H7 (cell line): ENCODE measurements at places on chromosomes 2 and 18.

DNA sequence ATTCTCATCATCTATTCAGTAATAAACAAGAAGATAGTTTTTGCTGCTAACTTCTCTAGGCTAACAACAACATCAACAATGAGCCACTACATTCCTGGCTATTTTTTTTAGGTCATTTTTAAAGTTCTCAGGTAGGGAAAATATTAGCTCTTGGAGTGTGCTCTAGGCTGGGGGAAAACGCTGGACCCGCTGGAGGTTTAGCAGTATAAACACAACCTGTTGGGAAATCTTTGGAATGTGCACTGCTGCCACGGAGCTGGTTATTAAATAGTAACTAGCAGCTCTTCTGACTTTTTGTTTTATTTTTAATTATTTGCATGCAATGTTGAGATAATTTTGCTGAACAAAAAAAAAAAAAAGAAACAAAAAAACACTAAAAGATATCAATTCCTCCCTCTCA, 892.1 kb upstream of the ACVR2A start:
- no peak for DNase-seq

DNA sequence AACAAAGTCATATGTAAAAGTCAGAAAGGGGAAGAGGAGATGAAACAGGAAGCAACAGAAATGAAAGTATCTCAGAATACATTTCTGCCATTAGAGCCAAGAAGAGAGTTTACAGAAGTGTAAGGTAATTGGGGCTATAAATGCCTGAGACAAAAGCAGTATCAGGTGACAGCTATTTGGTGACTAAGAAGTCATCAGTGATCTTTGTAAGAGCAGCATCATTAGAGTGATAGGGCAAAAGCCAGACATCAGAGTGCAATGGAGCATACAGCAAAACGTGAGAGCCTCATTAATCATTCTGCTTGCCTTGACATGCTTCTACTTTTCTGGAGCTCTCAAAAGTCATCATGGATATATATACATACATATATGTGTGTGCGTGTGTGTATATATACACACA, 804.7 kb upstream of the PIK3C3 start:
- no peak for DNase-seq

GRCh38 chr2:200267350-200267749, 39.1 kb upstream of the SPATS2L start:
- no peak for DNase-seq

DNA sequence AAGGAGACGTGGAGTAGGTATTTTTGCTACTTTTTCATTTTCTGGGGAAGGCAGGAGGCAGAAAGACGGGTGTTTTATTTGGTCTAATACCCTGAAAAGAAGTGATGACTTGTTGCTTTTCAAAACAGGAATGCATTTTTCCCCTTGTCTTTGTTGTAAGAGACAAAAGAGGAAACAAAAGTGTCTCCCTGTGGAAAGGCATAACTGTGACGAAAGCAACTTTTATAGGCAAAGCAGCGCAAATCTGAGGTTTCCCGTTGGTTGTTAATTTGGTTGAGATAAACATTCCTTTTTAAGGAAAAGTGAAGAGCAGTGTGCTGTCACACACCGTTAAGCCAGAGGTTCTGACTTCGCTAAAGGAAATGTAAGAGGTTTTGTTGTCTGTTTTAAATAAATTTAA, 3.4 kb downstream of the FZD7 start:
- no peak for DNase-seq

GRCh38 chr18:48035556-48035860, 105.0 kb upstream of the SMAD2 start:
- DNase-seq = no peak

DNA sequence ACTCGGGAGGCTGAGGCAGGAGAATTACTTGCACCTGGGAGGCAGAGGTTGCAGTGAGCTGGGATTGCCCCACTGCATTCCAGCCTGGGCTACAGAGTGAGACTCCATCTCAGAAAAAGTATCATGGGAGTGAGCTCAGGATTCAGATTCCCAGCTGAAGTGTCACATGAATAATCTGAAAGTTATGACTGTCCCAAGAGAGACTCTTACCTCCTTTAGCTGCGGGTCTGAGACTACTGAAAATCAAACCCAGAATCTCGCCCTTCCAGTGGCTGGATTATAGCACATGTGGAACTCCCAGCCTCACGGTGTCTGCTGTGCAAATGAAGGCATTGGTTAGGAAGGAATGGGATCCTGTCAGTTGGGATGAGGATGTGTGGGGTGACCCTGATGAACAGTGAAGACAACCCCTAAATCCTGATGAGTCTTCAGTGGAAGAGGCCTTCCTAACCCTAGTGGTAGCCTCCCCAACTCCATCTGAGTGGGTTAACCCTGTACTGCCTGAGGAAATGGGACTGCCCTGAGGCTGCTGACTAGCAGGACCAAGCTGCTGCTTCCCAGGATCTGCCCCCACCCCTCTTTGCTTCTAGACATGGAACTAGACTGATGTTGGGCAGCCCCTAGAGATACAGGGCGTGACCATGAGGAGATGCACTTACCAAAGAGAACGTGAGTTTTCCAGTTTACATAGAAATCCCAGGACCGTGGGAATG, 16.5 kb downstream of the BOK start:
- peak; percentile 49 for DNase-seq
